CD4-positive, alpha-beta memory T cell (primary cell): ENCODE measurements at places on chromosomes 2 and 18. TPM values are rescaled to one million over a fixed set of nuclear protein-coding genes. Genes with fewer than 3 reads are reported as not detected.

The HOXD12 gene
- not detected for total RNA-seq

The B4GALT6 gene
- total RNA-seq, result 0.94 TPM

The NT5DC4 gene
- not detected for total RNA-seq

The GPAT2 gene
- 3.3 TPM for total RNA-seq

The TRAPPC8 gene
- 59.4 TPM for total RNA-seq

The SLC25A12 gene
- total RNA-seq, result 14.9 TPM

The GPR45 gene
- not detected for total RNA-seq

The ZNF521 gene
- total RNA-seq, result not detected

The LRP2 gene
- not detected for total RNA-seq

The TXNDC2 gene
- not detected for total RNA-seq

The ANKRD30B gene
- total RNA-seq, result not detected

The INSIG2 gene
- total RNA-seq, result 18.0 TPM

The SERPINB4 gene
- not detected for total RNA-seq

The NEU2 gene
- total RNA-seq, result not detected

The STPG4 gene
- total RNA-seq, result 0.72 TPM

The SULT1C4 gene
- total RNA-seq, result not detected

The APOB gene
- total RNA-seq, result not detected

The CROCC2 gene
- not detected for total RNA-seq

The ERICH2 gene
- not detected for total RNA-seq

The MDH1B gene
- total RNA-seq, result not detected

The MYO5B gene
- not detected for total RNA-seq

The TCF4 gene
- total RNA-seq, result 0.58 TPM

The CHN1 gene
- 3.4 TPM for total RNA-seq

The EPHA4 gene
- total RNA-seq, result 132 TPM

The CFC1 gene
- total RNA-seq, result not detected

The UNC80 gene
- not detected for total RNA-seq

The THOC1 gene
- 65.9 TPM for total RNA-seq
